ENCODE measurements at places on chromosomes 6 and 20. TPM values are rescaled to one million over a fixed set of nuclear protein-coding genes. Genes with fewer than 3 reads are reported as not detected.

- peak; percentile 93 for DNase-seq
These were observed 207.9 kb downstream of the MYLK4 start for GRCh38 chr6:2542858-2543218.

- no peak for DNase-seq
These were observed 95.8 kb downstream of the ARMC2 start for GRCh38 chr6:108944071-108944470.

DNA sequence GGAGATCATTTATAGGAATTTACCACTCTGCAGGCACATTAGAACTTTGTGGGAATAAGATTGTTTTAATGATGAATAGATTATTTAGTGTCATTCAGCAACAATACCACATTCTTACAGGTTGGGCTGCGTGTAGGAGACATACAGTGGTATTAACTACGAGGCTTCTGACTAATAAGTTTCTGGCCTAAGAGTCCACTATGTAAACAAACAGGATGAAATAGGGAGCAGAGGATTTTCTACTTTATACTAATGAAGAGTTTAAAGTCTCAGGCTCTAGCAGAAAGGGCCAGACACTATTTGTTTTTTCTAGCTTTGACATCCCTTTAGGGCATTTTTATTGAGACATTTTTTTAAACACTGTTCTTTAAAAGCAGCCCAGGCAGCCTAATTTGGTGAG, 75.6 kb downstream of the SLC24A3 start:
- DNase-seq: no peak

DNA sequence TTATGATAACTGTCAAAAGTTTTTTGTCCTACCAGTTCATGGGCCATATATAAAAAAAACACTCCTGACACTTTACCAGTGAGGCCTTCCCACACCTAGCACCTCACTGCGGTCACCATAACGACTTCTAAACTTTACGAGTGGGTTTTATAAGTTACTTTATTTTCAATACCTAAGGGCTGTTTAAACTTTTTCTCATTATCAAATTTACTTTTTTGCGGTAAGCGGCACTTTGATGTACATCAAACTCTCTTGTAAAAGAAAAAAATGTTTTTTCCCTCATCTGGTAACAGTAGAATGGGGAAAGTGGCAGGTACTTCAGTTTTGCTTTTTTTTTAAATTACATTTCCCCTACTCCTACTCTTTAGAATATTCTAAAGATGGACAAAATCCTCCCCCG, 36.2 kb downstream of the FYN start:
- no peak for DNase-seq

Gene VSX1
- total RNA-seq: not detected

Gene CAPN11
- not detected for total RNA-seq

Gene FAM50B
- total RNA-seq: 3.2 TPM

Gene CCN2
- total RNA-seq: 12.4 TPM

Gene DPPA5
- total RNA-seq: not detected

- DNase-seq: no peak
These were observed 205.2 kb downstream of the KIF16B start for GRCh38 chr20:16367948-16368560.

Gene SULF2
- total RNA-seq: 269 TPM

DNA sequence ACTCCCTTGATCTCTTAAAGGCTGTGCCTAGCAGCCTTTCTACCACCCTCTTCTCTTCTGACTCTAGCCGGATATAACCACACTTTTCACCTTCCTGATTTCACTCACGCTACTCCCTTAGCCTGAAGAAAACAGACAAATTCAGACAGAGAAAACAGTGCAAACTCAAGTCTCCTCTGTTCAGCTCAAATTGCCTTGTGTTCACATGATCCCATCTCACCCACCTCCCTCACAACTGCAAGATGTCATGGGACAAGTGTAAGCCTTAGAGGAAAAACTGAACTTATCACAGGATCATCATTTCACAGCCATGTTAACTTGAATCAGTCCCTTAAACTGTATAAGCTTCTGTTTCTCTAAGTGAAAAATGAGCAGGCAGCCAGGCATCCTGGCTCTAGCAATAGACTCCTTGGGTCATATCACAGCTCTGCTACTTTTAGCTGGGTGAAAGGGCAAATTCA, 66.5 kb upstream of the TENT5A start:
- no peak for DNase-seq

Gene MUC21
- total RNA-seq: not detected

Gene AVP
- total RNA-seq: not detected

- no peak for DNase-seq
These were observed 30.6 kb upstream of the CCDC167 start for GRCh38 chr6:37530297-37530696.

- DNase-seq: no peak
These were observed 209.8 kb upstream of the PROKR2 start for GRCh38 chr20:5526516-5526915.

- DNase-seq: no peak
These were observed 2.2 kb downstream of the PSMA7 start for GRCh38 chr20:62141043-62141396.

Gene PNPLA1
- total RNA-seq: not detected

GRCh38 chr6:111995404-111995803, 58.5 kb upstream of the CCN6 start:
- no peak for DNase-seq

- DNase-seq: no peak
These were observed 23.6 kb downstream of the OR2B2 start for GRCh38 chr6:27888566-27888965.

Gene HLA-DMB
- 4.6 TPM for total RNA-seq

GRCh38 chr6:80287607-80288006, 181.1 kb downstream of the BCKDHB start:
- DNase-seq: no peak

Gene SLPI
- 79.8 TPM for total RNA-seq

DNA sequence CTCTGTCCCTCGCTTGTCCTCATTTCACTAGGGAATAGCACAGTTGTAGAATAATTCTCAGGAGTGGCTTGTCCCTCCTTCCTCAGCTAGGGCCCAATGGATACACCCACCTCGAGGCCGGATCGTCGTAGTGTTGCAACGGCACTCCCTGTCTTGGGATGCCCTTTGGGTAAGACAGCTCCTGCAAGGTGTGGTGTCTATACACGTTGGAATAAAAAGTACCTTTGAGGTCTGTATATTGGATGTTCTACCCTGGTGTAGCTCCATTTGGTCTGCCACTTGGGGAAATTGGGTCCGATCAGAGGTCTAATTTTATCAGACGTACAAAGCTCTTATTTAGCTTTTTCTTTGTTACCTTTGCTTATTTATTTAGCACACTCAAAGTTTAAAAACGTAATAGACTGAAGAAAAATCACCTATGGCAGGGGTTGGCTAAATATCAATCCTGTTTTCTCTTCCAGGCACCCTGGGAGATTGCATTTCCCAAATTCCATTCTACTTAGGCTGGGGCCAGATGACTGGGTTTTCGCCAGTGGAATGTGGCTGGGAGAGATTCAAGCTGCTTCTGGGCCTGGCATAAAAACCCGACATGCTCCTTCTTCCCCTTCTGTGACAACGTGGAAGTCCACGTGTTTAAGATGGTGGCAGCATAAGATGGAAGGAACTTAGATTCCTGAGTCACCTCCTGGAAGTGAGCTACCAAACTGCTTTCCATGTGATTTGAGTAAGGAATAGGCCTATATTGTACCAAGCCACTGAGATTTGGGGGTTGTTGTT, 82.3 kb upstream of the CD83 start:
- DNase-seq: peak; percentile 56

GRCh38 chr6:55729665-55730064, 145.7 kb downstream of the BMP5 start:
- DNase-seq: no peak

- DNase-seq: peak; percentile 23
These were observed 34.6 kb downstream of the FBXO5 start for GRCh38 chr6:152948150-152948768.

DNA sequence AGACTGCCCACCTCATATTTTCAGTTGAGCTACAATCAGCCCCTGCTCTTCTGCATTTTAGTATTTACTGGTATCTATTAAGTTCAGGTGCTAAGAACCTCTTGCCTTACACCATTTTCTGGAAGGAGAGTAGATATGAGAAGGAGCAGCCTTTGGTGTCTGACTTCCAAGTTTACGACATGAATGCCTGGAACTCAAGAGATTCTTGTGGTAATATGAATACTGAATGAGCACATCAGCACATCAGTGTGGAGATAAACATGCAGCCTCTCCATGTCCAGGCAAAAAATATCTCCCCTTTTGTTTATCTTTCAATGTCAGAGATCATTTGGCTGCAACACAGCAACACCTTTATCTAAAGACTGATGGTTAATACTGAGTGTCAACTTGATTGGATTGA, 65.8 kb upstream of the THEMIS start:
- DNase-seq: no peak

Gene MEA1
- total RNA-seq: 154 TPM

DNA sequence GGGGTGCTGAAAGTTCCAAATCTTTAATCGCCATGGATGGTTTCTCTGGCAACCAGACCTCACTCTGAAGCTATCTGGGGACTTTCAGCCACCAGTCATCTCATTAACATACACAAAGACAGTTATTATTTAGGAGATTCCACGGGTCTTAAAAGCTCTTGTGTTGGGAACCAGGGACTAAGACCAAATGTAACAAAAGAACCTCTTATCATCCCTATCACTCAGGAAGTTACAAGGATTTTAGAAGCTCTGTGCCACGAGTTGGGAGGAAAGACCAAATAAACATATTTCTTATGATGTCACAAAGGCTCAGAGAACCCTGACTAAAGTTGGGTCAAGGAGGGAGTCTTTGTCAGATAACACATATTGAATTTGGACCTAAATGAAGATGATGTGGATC, 17.7 kb downstream of the GPX6 start:
- no peak for DNase-seq

GRCh38 chr20:25247000-25247517, 826 bp upstream of the PYGB start:
- peak; percentile 45 for DNase-seq

GRCh38 chr6:17622144-17622543, 22.0 kb downstream of the FAM8A1 start:
- DNase-seq: no peak

Gene MOG
- total RNA-seq: not detected

DNA sequence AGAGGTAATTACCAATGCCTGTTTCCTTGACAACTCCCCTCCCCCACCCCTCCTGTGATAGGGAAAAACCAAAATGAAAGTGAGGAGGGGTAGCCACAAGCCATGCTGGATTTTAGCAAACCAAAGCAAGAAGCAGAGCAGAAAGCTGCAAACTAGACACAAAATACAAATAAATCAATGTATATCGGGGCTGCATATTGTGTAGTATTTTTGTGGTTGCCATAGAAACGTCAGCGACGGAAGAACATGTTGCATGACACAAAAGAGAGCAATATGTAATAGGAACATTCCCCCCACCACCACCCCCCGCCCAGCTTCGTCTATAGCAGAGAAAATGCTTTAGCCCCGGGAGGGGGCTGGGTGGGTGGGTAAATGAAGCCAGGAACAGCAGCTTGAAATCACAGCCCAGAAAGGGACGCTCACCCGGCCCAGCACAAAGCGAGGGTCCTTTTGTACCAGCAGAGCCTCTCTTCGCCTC, 548 bp downstream of the AGPAT4 start:
- no peak for DNase-seq

Gene CLVS2
- total RNA-seq: not detected

Gene TLDC2
- total RNA-seq: not detected

DNA sequence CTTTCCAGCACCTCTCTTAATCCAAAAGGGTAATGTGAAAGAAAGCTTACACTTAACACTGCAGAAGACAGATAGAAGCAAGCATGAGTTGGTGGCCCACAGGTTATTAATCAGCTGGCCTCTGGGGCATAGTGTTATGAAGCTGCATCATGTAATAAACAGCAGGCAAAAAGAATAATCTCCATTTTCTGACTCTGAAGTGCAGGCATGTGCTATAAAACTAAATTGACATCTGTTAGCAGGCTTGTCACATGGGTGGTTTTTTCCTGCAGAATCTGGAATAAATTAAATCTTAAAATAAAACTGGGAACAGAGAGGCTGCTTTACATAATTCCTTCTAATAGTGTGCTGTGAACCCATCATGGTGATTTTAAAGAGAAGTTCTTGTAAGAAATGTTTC, 73.3 kb downstream of the METTL24 start:
- no peak for DNase-seq

Gene ARG1
- total RNA-seq: not detected

Gene HLA-DQB1
- total RNA-seq: not detected

GRCh38 chr6:95321126-95321525, 256.2 kb upstream of the MANEA start:
- no peak for DNase-seq

DNA sequence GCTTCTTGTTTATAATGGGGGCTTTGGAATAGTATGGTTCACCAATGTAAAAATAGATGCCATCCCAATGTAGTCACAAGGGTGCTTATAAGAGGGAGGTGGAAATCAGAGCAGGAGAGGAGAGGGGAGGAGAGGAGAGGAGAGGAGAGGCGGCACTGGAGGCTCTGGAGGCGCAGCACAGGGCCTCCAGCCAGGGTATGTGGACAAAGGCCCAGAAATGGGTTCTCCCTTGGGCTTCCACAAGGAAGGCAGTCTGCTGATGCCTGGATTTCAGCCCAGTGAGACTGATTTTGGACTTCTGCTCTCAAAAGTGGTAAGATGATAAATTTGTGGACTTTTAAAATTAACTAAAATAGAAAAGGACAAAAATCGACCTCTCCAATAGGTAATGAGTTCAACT, 116.8 kb downstream of the RNASET2 start:
- no peak for DNase-seq

Gene MYBL2
- 40.8 TPM for total RNA-seq

Gene PROKR2
- total RNA-seq: not detected

DNA sequence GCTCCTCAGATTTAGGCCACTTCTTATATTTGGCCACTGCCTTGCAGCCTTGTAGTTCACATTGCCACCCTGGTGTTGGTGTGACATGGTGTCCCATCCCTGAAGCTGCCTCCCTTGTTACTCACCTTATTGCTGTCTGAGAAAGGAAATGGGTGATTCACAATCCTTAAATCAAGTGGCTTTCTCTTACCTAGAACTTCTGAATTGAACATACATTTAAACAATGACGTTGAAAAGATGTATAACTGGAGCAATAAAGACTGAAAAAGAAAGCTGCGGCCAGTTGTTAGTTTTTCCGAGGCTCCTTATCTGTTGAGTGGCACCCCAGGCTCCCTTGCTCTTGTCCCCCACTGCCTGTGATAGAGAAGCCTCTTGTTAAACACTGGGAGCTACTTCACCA, 28.8 kb upstream of the GNRH2 start:
- no peak for DNase-seq
